ENCODE measurements at places on chromosomes 7 and 10.

GRCh38 chr7:23298141-23298881 is 828 bp upstream of the MALSU1 start:
- no peak for DNase-seq

DNA sequence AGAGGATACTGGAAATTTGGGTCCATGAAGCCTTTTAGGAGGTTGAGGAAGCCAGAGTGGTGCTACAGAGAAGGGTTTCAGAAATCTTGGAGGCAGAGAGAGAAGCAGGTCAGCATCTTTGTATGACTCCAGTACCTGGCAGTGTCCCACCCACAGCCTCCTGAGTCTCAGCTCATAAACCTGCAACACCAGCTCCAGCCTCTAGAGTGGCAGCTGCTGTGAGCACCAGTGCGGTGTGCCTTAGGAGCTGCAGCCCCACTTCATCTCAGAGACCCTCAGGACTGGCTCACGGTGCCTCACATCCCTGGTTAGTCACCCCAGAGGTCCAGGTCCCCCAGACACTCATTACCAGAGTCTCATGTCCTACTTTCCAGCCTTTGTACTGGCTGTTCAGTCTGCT is 84.8 kb upstream of the PRKAR2B start:
- no peak for DNase-seq

DNA sequence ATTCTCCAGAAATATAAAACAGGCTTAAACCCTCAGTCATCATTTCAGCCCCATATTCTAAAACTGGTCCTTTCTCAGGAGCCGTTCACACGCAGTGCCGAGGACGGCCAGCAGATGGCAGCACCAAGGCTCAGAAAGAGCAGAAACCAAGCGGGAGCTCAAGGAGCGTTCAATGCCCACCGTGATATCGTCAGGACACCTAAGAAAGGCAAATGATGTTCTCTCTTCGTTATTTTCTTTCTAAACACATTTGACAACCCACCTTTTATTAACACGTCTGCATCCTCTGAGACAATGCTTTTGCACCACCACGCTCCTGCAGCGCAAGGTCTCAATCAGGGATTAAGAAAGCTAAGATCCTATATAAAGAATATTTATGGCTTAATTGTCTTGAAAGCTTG is 45.7 kb upstream of the RBM33 start:
- DNase-seq, result peak; percentile 72

DNA sequence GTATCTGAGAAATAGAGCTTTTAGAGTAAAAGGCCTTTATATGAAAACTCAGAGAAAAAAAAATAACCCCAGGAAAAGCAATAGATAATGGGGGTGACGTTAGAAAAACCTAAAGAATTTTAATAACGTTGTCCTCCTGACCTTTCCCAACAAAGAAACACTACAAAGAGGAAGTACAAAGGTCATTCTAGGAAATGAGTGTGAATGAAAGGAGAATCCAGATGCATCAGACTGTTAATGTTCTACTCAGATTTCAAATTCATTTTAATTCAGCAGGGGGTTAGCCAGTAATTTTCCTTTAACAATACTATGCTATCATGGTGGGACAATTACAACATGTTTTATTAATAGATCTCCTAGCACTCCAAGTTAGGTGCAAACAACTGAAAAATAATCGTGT is 73.8 kb upstream of the CDK1 start:
- no peak for DNase-seq

- DNase-seq, result peak; percentile 67
Observed at GRCh38 chr10:119103903-119104653, at the start of gene DENND10. Gene DENND10, plus strand, starts transcription at chr10:119104113. Its CDS starts 30 bp downstream, at chr10:119104143.

DNA sequence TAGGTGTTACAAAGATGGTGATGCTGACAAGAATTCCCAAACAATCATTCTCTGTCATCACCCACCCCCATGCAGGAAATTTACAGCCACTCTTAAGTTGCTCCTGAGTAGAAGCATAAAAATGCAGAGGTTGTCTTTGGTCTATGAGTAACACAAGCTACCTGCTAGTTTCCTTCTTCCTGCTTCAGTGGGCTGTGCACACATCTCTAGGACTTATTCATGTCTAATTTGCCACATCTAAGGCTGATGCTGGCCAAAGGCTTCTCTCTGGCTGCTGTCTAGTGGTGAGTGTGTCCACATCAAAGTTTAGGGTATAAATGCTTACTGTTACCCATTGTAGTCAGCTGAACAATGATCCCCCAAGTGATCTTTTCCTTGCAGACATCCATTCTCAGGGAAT is 662.5 kb downstream of the TYW1 start:
- no peak for DNase-seq

DNA sequence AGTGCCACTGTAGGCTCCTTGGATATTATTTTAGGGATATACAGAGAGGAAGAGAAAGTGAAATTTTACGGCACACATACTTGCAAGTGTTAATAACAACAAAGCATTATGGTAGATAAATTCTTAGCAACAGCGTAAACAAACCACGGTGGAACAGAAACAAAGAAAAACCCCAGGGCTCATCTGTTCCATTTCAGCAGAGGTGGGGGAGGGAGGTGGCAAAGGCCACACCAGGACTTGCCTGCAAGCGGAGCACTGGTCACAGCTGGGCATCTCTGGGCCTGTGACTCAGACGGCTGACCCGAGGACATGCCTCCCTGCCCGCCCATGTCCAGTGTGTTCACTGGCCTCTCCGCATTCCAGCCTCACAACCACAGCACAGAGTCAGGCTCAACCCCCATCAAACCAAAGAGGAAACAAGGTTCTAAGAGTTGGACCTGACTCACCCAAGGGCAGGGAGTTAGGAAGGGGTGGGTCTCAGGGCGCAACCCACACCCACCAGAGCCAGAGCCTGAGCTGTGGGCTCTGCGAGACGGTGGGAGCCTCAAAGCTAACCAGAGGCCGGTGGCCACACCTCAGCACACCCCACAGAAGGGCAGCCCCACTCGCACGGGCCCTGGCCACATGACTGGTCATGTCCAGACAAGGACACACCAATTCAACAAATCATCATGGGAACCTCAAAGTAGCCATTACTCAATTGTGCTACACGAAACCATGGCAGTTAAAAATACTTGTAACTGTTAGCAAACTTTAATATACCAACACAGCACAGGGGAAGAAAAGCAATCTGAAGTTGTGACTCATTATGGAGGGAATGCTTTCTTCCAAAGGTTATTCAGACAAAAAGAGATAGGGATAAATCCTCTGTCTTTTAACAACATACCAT is 10.7 kb downstream of the ESYT2 start:
- DNase-seq, result peak; percentile 79

- DNase-seq, result no peak
Observed at GRCh38 chr7:29749701-29750321, 56.5 kb upstream of the WIPF3 start.

- DNase-seq, result no peak
Observed at GRCh38 chr10:21929070-21929469, 74.5 kb downstream of the DNAJC1 start.

DNA sequence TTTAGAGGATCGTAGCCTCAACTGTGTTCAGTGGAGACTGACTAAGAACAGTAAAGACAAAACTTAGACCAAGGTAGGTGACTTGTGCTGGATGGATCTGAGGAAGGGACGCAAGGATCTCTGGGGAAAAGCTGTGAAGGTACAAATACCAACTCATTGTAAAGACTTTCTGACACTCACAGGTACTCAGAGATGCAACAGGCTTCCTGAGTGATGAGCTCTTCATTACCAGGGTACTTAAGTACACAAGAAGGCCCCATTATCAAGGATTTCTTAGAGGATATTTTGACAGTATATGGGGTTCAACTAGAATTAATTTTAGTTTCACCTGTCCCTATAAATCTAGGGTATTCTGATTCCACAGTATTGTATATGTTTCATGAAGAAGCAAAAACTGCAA is 440.7 kb downstream of the PLXDC2 start:
- DNase-seq, result no peak

DNA sequence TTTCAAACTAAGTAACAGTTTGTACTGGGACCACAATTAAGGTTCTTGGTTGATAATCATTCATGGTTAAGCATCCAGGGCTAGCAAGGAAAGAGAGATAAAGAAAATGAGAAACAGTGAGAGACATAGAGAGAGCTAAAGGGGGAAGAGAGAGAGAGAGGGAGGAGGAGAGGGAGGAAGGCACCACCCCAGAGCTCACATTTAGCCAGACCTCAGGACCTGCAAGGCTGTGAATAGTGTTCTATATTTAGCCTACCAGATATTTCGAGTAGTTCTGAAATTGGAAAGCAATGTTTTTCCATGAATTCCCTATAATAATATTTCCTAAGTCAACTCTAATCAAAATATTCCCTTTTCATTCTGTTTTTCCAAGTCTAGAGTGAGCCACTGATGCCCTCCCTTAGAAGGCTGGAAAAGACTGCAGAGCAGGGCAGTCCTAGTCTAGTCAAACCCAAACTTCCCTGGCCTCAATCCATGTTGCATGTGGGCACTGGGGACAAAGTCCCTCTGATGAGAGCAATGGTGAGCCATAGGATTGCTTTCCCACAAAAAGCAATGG is 119.4 kb upstream of the INHBA start:
- DNase-seq, result no peak

DNA sequence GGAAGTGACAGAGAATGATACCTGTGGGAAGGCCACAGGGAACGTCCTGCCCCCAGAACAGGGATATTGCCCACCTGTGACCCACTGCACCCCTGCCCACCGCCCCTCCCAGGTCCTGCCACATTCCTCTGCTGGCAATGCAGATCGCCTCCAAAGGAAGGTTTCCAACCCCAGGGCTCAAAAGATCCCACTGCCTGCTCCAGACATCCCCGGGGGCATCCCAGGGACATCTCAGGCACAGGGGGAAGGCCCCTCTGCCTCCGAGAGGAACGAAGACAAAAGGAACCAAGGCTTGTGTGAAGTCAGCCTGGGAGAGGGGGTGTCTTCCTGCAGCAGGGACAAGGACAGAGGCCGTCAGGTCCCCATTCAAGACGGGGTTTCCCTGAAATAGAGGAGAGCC is 28.5 kb downstream of the NUDT1 start:
- no peak for DNase-seq

- DNase-seq, result no peak
Observed at GRCh38 chr7:13639396-13639795, 350.1 kb downstream of the ETV1 start.

DNA sequence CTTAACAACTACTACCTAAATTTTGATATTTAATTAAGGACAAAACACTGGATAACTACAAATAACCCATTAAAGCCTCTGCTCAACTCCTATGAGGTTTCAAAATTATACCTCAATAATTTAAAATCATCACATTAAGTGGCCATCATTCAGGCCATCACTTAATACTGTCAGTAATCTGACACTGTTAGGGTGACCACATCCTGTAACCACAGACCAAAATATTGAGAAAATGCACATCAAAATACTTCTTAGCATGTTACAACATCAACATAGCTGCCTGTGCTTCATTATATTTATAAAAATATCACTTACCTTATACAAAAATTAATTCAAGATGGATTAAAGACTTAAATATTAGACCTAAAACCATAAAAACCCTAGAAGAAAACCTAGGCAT is 23.3 kb downstream of the SEM1 start:
- no peak for DNase-seq

GRCh38 chr7:6032641-6033040 is 1.5 kb downstream of the ANKRD61 start:
- DNase-seq, result no peak

GRCh38 chr7:40570223-40570622 is 435.4 kb downstream of the SUGCT start:
- no peak for DNase-seq

GRCh38 chr7:92669616-92670165 is 79.5 kb upstream of the FAM133B start:
- no peak for DNase-seq

- DNase-seq, result no peak
Observed at GRCh38 chr7:34184466-34184865, 279.1 kb downstream of the BMPER start.

GRCh38 chr7:102225025-102225424 is 61.6 kb upstream of the SH2B2 start:
- no peak for DNase-seq
